ENCODE measurements at places on chromosomes 6 and 20.
A peak's percentile ranks its signal among the peaks of the same experiment; 100 is the strongest.

DNA sequence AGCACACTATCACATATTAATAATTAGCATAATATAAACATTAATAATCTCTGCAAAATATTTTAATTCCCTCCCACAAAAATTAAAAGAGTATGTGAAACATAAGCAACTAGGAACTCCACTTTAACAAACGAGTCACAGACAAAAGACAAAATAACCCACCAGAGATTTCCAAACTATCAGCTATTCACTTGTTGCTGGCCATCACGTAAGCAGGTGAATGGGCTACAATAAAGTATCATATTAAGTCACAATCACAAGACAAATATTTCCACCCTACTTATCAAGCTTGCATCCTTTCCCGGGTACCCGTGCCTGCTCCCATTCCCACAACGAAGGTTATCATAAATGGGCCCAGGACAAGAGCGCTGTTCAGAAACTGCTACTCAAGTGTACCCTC is 2.5 kb downstream of the HDAC2 start:
- no peak for DNase-seq

DNA sequence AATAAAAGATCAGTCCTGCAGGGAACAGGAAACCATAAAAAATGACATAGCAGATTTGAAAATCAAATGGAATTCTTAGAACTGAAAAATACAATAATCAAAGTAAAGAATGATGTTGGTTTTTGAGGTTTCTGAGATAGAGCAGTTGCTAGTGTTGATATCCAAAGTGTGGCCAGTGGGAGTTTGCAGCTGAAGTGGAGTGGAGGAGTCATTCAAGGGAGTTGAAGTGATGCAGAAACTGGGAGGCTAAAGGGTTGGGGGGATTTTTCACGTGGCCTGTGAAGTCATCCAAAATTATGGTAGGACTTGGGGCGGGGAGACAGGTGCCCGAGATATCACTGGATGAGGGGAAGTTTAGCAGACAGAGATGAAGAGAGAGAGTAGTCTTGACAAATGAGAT is 123.6 kb downstream of the CDC5L start:
- no peak for DNase-seq

DNA sequence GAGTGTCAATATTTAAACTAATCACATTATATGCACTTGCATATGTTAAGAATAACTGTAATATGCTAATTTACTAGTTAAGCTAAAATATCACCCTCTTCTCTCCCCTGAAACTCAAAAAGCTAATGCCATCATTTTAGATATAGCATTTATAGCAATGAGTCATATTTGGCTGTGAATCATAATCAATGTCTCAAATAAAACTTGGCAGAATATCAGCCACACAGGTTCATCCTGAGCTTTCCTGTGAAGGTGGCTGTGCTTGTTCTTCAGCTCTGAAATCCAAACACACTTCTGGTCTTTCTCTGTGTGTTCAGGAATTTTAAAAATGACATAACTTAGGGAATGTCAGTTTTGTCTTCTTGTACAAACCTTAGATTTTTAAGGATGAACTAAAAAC is 12.8 kb upstream of the PNRC1 start:
- no peak for DNase-seq

- DNase-seq, result no peak
These were observed 3.0 kb upstream of the GCM1 start for GRCh38 chr6:53151676-53152075.

DNA sequence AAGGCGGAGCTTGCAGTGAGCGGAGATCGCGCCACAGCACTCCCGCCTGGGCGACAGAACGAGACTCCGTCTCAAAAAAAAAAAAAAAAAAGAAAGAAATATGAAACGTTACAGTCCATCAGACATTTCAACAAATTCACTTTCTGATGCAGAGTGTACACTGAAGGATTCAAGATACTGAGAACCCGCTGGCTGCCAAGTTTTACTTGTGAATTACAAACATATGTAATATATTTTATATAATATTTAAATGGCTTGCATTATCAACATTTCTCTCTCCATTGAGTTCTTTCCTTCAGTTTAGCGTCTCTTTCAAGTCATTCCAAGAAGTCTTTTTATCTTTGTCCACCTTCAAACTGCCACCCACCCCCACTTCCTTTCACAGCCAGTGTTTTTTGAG is 240.9 kb upstream of the RNF217 start:
- DNase-seq, result no peak

GRCh38 chr6:32190911-32191677 is 1.1 kb upstream of the PBX2 start:
- no peak for DNase-seq

DNA sequence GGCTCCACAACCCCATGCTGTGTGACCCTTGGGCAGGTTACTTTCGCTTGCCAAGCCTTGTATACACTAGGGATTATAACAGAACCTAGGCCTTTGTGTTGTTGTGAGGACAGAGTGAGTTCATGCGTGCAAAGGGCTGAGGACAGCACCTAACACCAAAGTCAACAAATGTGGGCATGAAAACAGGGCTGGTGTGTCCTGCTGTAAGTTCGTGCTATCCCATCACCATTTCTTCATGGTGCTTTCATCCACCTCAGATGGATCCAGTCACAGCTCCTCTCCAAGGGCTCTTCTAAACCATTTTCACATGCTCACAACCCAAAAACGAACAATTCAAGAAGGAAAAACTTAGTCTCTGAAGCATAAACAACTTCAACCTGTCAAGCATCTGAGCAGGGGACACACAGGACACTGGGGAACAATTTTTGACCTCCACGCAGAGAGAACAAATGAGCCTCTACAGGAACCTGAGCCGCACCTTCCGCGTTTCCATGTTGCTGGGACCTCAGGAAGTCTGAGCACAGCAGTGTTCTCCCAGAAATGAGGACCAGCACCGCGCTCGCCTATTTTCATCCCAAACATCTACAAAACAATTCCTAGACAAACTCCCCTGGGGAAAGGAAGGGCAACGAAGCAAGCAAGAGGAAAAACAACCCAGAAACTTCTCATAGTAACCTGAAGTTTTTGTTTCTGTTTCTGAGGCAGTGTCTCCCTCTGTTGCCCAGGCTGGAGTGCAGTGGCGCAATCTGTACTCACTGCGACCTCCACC is 3.1 kb downstream of the LRP11 start:
- no peak for DNase-seq

DNA sequence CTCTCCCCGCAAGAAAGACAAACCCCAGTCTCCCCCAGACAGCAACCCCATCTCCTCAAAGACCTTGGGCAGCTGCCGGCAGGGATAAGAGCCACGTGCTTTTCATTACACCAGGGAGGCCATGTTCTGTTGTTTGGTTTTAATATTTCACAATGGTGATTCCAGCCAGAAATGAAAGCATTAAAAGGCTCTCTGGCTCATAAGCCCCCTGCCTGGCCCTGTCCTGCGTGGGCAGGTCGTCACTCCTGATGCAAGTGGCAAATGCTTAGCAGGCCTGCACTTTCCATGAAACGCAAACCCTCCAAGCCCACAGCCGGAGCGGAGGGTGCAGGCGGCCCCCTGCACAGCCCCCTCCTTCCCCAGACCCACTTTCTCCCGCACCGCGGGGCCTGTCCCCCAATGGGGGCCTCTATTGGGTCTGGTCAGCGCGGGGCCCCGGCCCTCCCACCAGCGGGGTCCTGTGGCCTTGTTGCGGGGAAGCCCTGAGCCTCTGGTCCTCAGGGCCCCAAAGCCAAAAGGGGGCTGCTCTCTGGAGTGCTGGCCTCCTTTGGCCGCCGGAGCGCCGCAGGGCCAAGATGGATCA is 77.2 kb downstream of the TMEM242 start:
- no peak for DNase-seq

GRCh38 chr6:125639466-125640020 is 109.9 kb upstream of the HEY2 start:
- DNase-seq, result no peak

GRCh38 chr6:146884728-146885127 is 286.0 kb downstream of the ADGB start:
- DNase-seq, result no peak

GRCh38 chr20:38271608-38272120 is 11.1 kb upstream of the KIAA1755 start:
- no peak for DNase-seq

DNA sequence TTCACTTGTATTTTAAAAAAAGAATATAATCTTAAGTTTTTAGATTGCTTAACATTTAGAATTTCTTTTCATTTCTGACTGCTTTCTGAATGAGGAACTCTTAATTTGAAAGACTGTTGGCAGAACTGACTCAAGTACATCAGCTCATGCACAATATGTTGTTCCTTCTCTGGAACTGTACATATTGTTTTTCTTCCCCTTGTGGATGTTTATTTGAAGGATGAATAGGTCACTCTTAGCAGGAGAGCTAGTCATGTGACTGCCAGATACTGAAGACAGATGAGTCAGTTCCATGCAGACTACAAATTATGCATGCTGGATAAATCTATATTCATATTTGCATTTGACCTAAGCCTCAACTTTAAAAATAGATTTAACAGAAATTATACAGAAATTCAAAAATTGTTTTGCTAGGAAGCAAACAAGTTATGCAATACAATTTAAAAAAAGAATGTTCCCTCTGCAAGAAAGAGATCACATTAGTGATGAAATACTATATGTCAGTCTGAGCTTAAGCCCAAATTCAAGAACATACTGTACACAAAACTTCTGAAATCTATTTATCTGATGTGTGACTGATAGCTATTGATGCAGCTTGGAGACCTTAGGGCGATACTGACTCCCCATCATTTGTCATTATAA is 1274.9 kb upstream of the GJE1 start:
- DNase-seq, result no peak

- no peak for DNase-seq
These were observed 37.0 kb downstream of the BFSP1 start for GRCh38 chr20:17494201-17494600.

- DNase-seq, result no peak
These were observed 20.2 kb downstream of the GMEB2 start for GRCh38 chr20:63606686-63607085.

DNA sequence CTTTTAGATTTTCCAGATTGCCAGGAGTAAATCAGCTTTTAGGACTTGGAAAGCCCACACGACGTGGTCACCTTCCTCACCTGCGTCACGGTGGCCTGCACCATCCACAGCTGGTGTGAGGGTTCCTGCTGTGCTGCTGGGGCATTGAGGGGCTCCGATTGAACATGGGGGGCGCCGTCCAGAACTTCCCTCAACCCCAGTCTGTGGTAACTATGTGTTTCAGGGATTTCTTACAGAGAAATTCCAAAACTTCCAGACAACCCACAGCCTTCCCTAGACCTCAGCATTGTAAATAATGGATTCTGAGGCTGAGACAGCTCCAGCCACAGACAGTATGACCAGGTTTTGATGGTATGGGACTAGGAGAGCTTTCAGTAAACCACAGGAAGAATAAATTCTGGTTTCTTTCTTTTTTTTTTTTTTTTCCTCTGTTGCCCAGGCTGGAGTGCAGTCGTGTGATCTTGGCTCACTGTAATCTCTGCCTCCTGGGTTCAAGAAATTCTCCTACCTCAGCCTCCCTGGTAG is 46.7 kb upstream of the IRF4 start:
- no peak for DNase-seq

- no peak for DNase-seq
These were observed 133.4 kb upstream of the KCNG1 start for GRCh38 chr20:51156041-51156982.

DNA sequence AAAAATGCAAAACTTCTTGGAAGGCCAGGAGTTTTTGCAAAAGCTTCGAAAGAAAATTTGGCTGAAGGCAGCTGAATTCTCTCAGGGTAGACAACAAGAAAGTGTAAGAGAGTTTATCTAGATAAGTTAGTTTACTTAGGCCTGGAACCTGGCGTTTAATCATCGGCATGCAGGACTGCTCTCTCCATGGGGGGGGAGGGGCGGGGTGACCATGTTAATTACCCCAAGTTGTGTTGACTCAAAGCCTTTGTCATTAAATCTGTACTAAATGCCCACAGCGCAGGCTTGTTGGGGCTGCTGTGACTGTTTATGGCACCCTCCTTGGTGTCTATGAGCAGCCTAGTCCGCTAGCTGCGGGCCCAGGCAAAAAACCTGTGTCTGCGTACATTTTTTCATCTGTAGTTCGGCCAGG is 20.1 kb upstream of the ZNF451 start:
- DNase-seq, result no peak

DNA sequence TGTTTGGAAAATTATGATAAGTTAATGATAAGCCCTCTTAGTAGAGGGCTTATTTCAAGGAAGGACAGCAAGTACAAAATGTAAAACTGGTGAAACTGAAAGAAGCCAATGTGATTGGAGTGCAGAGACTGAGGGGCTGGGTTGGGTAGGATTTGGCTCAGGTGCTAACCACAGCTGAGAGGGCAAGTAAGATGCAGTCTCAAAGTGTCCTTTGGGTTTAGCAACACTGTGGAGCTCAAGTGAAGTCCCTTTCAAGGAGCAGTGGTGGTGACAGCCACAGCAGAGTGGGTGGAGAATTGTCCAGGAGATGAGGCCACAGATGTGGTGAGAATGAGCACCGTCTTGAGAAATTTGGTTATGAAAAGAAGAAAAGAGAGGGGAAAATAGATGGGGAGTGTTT is 181.4 kb downstream of the AKAP7 start:
- DNase-seq, result no peak

DNA sequence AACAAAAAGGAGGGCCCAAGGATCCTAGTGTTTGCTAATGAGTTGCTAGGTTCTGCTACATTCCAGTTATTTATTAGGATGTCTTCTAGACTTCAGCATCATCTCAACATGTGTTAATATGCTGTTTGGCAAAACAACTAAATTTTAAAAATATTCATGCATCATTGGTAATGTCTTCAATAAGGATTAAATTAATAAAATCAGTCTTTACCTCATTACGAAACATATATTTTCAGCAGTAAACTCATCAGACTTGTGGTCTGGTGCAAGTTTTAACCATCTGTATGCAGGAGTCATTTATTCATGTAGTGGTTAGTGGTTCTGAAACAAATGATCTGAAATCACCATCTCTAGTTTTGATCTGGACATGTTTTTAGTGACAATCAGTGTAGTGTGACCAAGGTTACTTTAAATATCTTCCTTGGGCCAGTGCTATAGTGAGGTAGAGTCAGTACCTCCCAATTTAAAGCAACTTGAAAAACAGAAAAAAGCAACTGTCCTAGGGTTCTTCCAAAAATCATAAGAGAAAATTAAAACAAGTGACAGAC is 85.0 kb upstream of the KCNK16 start:
- no peak for DNase-seq

DNA sequence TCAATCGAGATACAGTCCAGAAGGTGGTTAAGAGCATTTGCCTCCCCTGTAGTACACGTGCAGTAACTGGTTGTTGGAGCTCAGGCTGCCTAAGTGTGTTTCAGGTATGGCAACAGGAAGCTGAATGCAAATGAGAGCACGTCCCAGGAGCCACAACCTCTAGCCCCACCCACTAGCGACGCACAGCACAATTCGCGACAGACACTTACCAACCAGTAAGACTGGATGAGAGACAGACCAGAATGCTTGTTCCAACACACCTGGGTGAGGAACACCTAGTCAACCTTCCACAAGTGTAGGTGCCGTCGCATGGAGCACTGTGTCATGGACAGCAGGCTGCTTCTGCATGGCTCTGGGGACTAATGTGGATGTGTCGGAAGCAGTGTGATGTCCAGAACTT is 7.2 kb upstream of the SERPINB1 start:
- peak; percentile 68 for DNase-seq
